ENCODE measurements at places on chromosomes 7 and 10. TPM values are rescaled to one million over a fixed set of nuclear protein-coding genes. Genes with fewer than 3 reads are reported as not detected.

DRGX gene
- total RNA-seq, result not detected

SEMA3A gene
- total RNA-seq, result 60.8 TPM

IL2RA gene
- total RNA-seq, result not detected

SFRP5 gene
- not detected for total RNA-seq

OR13A1 gene
- not detected for total RNA-seq

STX1A gene
- 4.6 TPM for total RNA-seq
